ENCODE measurements at places on chromosomes 5 and 9.

DNA sequence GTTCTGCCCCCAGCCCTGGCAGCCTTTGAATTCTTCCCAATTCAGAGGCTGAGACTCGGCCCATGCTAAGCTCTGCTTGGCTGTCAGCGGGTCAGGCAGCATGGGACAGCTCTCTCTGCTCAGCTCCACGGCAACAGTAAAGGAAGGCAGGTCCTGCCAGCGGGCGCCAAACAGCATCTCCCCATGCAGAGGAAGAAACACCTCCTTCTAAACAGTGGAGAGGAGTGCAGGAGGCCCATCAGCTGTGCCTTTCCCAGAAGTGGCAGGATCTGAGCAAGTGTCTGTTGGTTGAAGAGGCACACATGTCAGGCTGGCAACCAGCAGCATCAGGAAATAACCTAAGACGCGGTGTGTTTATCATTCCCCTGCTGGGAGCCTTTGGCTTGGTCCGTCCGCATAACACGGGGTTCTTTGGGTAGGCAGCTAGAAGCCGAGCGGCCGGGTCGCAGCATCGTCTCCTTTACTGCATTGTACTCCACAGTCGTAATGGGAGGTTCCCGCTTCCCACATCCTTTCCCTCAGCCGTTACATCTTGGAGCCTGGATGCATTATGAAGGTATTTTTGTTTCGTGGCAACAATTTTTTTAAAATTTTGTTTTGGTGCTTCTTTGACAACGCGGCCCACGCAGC, 42.7 kb upstream of the NCS1 start:
- DNase-seq: peak; percentile 49

DNA sequence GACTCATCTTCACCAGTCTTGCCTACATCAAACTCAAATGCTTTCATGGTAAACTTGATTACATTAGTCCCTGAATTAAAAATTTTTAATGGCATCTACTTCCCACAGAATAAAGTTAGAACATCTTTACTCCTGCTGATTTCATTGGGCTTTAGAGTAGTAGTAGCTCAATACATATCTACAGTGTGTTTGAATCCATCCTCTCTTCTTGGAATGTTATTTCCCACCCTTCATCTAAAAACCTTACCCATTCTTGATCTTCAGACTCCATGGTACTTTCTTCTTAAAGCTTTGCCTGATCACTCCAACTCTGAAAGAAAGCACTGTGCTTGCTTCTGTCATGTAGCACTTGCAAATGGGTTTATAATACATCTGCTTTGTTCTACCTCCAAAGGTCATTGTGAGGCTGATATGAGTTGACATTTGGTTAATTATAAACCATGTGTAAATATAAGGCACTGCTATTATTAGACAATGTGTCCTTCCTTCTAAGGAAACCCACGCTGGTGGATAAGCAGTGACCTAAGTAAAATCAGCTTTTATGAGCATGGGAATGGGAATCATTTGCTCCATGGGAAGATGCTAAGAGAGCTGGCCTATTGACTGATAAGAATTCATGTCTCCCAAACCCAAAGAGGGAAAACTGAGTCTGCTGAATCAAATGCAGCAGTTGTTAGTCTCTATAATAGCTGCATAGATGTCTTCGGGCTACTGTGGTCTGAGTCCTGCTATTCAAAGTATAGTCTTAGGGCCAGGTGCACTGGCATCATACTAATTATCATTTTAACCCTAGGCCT, 7.5 kb upstream of the PRLR start:
- DNase-seq: no peak

DNA sequence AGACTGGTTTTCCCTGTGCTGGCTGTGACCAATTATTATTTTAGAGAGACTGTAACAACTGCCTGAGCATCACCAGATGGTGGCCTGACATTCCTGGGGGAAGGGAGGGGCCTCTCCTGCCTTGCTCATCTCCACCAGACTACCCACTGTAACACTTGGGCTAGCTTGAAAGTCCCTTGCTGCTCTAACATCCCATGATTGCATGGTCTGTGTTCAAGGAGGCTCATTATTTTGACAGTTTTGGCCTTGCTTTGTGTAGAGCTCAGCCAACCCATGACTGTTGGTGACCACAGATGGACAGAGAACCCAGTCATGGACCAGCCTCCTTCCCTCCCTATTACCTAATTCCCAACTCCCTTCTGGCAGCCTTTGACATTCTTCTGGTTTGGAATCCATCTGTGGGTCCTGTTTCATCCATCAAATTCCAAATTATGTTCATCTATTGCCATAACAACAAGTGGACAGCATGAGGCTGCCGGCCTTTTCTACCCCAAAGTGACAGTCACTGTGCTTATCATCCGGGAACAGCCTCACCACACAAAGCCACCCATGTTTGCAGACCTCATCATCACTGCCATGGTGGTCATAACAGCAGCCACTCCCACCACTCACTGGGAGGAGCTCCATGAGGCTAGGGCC, 49.0 kb upstream of the ICE1 start:
- no peak for DNase-seq

GRCh38 chr5:149618581-149619248, 37.4 kb downstream of the ARHGEF37 start:
- DNase-seq: peak; percentile 53

GRCh38 chr5:91272858-91273257, 110.3 kb downstream of the ARRDC3 start:
- DNase-seq: no peak

DNA sequence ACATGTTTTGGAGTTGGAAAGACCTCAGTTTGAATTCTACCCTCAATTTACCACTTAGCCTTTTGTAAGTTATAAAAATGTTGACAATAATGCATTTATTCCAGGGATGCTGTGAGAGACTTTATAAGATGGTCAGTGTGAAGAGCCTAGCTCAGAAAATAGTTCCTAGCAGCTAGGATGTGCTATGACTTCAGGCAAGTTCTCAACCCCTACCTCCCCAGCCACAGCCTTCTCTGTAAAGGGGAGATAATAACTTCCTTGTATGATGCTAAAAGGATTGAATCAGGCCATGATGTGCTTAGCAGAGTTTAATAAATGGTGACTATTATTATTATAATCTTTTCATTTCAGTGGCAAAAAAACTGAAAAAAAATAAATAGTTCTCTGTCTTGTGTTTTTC, 77.6 kb downstream of the ALDH1A1 start:
- DNase-seq: no peak

- DNase-seq: no peak
Measured at GRCh38 chr9:88826181-88826580, 165.1 kb upstream of the S1PR3 start.

DNA sequence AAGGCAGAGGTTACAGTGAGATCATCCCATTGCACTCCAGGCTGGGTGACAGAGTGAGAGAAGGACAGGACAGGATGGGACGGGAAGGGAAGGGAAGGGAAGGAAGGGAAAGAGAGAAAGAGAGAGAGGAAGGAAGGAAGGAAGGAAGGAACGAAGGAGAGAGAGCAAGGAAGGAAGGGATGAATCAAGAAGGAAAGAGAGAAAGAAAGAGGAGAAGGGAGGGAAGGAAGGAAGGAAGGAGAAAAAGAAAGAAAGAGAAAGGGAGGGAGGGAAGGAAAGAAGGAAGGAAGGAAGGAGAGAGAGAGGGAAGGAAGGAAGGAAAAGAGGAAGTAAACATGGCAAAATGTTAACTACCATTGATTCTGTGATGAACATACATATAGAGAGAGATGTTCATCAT, 28.8 kb downstream of the SGTB start:
- DNase-seq: no peak

GRCh38 chr5:43412644-43413043, 453 bp upstream of the CCL28 start:
- no peak for DNase-seq

GRCh38 chr9:96565671-96566497, 53.8 kb downstream of the CDC14B start:
- DNase-seq: no peak

DNA sequence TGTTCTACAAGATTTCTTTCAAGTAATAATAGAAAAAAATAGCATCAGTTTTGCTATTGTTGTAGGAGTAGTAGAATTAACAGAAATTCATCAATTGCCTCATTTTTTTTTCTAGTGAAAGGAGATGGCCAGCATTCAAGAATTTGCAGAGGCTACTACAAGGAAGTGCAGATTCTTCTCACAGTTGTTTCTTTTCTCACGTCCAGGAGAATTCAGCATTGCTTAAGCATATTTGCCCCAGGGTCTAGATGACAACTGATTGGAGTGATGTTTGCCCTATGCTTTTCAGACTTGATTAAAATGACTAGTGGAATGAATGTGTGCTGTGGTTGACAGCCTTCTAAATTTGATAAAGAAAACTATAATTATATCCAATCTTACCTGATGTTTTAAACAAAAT, 46.6 kb upstream of the SLC12A2 start:
- DNase-seq: no peak

DNA sequence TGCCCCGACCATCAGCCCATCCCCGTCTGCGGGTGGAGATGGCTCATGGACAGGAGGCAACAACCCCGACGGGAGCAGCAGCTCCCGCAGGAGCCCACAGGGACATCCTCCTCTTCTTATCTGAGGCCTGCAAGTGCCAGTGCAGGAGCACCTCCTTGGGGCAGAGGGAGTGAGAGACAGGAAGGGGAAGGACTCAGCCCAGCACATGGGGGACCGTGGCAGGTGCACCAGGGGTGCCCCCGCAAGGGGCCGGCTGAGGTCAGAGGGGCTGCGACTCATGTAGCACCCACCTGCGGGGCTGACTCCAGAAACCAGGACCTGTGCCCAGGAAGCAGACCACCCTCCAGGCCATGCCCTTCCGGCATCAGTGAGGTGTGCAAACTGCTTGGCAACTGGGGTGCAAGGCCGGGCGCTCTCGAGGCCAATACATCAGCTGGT, 259.8 kb upstream of the ADAMTS16 start:
- DNase-seq: no peak

- peak; percentile 78 for DNase-seq
Measured at GRCh38 chr5:169805527-169805934, 168.5 kb downstream of the DOCK2 start.

DNA sequence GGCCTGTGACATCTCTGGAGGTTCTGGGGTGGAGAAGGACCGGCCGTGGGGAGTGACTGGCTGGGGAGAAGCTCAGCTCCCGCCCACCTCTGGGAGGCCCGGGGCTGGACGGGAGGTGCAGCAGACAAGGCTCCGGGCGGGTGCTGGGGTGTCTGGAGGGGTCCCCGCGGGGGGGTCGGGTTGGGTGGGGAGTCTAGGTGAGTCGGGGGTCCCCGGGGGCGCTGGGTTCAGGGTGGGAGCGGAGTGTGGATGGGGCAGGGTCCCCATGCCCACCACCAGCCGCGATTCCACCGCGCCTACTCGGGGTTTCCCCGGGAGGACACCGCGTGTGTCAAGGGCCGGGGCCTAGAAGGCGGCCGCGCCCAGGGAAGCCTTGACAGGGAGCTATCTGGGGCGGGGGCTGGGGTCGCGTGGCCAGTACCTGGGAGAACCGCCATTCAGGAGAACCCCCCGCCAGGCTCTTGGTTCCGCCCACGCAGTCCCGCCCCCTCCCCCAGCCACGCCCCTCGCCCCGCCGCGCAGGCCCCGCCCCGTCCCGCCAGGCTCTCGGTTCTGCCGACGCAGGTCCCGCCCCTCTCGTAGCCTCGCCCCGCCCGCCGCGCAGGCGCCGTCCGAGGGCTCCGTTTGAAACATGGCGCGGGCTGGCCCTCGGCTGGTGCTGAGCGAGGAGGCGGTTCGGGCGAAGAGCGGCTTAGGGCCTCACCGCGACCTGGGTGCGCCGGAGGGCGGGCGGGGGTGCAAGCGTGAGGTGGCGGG, at the start of gene CEP72:
TSS of gene CEP72 (plus strand) at position 610 of the 756 bp plus-strand sequence. CDS start at position 632, 22 bp downstream.
- peak; percentile 95 for DNase-seq

- peak; percentile 86 for DNase-seq
Measured at GRCh38 chr9:130940693-130941576, 1.9 kb upstream of the FIBCD1 start.

DNA sequence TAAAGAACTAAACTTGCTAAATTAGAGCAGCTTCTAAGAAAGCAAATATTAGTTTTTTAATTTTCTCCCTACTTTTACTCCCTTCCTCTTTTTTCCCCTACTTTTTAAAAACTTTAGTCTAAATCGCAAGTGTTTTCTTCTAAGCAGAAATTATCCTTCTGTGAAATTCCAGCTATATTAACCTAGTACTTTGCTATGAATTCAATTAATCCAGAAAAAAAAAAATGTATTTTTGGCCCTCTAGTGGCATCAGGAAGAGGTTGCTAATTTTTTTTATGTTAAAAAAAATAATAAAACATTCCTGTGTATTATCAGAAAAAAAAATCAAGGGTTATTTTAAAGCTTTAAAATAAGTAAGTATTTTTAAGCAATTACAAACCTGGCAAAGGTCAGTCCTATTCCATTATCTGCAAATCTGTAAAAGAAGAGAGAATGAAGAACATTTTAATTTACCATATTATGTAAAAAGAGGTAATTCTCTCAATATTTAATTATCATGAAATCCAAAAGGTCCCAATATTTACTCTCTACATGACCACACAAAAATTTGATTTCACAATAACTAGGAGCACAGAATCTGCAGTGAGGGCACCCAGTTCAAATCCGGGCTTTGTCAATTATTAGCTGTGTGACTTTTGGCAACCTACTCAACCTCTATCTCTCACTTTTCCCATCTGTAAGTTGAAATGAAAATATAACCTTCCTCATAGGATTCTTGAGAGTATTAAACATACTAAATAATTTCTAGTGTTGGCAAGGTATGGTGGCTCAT, 52.0 kb downstream of the CEMIP2 start:
- no peak for DNase-seq

DNA sequence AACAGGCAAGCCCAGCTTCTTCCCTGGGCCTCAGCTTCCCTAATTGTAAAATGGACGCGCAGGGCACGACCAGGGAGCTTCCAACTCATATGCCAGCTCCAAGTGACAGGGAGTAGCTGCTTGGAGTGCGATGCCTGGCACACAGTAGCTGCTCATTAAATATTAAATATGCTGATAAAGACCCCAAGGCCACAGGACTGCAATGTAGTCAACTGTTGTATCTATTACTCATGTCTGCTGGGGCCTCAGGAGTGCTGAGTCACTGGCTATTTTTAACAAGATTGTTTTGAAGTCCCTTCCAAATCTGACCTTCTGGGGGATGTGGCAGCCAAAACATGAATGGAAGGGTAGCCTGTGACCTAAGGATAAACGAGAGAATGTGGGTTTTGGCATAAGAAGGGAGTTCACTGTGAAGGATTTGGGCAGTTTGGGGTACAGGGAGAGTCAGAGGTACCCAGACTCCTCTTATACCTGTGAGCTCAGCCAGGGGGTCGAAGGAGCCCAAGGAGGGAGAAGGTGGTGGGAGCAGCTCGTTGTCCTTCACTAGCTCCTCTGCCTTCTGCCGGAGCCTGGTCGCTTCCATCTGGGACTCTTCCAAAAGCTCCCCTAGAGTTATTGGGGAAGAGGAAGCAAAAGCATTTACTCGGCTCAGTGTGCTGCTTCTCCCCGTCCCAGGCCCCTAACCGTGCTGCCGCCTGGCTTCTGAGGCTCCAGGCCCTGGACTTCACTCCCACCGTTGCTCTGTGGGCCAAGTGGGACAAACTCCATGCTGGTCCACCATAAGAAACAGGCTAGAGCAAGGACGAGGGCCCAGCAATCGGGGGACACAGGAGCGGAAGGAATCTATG, 17.5 kb downstream of the TNIP1 start:
- DNase-seq: no peak
